ENCODE measurements at places on chromosomes 2 and 18.

DNA sequence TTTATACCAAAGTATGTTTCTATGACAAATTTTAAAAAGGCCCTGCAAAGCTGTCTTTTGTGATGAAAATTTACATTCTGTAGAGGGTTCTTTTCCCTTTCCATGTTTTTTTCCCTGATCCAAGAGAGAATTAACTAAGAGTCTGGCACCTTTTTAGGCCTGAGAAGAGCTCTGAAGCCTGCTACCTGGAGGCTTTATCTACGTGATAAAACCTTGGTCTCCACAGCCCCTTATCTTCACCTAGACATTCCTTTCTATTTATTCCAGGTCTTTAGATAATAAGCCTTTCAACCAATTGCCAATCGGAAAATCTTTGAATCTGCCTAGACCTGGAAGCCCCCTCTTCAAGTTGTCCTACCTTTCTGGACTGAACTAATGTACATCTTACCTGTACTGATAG, 774.1 kb upstream of the LRRTM1 start:
- no peak for DNase-seq

- DNase-seq: peak; percentile 43
Observed at GRCh38 chr2:44245083-44245861, 30.0 kb upstream of the SLC3A1 start.

- no peak for DNase-seq
Observed at GRCh38 chr2:177141866-177142265, 70.7 kb upstream of the HNRNPA3 start.

DNA sequence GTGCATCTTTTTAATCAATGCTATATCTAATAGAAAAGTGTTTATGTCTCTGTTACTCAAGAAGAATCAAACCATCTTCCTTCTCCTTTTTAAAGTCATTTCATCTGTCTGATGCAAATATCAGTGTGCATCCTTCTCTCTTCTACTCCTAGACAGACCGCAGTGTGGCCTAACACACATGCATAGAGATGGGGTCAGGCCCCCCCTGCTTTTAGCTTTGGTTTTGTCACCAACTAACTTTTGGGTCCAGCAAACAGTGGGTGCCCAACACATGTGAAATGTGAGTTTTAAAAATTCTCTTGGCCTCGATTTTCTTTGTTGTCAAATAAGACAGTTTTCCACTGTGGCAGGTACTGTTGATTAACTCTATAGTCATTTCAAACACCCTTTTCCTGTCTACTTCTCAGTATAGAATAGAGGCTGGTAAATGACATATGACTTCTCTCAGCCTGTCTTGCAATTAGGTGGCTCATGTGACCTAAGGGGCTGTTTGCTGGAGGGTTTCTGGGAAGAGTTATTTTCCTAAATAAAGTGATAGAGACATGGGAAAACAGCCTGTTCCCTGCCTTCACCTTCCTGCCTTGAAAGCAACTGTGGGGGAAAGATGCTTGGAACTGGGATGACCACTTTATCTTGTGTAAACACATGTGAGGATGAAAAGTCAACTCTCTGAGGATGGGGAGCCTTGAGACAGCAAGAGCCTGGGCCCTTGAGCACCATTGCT, 65.7 kb upstream of the DARS1 start:
- DNase-seq: no peak

- no peak for DNase-seq
Observed at GRCh38 chr2:45043174-45043573, 33.9 kb upstream of the SIX2 start.

- DNase-seq: no peak
Observed at GRCh38 chr2:216221811-216222210, 112.7 kb downstream of the XRCC5 start.

- DNase-seq: no peak
Observed at GRCh38 chr2:75491129-75491753, 69.5 kb downstream of the EVA1A start.

DNA sequence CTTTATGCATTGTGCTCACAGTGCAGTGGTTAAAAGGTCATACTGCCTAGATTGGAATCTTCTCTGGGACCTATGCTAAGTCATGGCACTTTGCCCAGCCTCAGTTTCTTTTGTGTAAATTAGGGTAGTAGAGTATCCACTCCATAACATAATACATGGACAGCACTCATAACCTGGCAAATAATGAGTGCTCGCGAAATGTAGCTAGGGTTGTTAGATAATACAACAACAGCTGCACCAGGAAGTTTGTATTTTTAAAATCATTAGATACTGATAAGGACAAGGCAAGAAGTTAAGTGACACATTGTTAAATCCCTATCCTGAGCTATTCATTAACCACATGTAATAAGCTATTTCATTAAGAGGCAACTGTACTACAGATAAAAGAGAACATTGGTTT, 13.8 kb upstream of the PLA2R1 start:
- no peak for DNase-seq
